ENCODE measurements at places on chromosomes 12 and 14.

- DNase-seq, result peak; percentile 65
Observed at GRCh38 chr14:21068521-21069387, 1.4 kb upstream of the ARHGEF40 start.

- no peak for DNase-seq
Observed at GRCh38 chr14:89615421-89615820, 198.4 kb upstream of the FOXN3 start.

DNA sequence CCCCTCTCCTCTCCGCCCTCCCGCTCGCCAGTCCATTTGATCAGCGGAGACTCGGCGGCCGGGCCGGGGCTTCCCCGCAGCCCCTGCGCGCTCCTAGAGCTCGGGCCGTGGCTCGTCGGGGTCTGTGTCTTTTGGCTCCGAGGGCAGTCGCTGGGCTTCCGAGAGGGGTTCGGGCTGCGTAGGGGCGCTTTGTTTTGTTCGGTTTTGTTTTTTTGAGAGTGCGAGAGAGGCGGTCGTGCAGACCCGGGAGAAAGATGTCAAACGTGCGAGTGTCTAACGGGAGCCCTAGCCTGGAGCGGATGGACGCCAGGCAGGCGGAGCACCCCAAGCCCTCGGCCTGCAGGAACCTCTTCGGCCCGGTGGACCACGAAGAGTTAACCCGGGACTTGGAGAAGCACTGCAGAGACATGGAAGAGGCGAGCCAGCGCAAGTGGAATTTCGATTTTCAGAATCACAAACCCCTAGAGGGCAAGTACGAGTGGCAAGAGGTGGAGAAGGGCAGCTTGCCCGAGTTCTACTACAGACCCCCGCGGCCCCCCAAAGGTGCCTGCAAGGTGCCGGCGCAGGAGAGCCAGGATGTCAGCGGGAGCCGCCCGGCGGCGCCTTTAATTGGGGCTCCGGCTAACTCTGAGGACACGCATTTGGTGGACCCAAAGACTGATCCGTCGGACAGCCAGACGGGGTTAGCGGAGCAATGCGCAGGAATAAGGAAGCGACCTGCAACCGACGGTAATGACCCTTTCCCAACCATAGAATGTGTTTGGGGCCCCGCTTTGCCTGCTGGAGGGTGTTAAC is 615 bp downstream of the CDKN1B start:
- no peak for DNase-seq

- no peak for DNase-seq
Observed at GRCh38 chr12:20268771-20269170, 99.6 kb upstream of the PDE3A start.

- no peak for DNase-seq
Observed at GRCh38 chr14:45686771-45687170, 433.8 kb upstream of the MIS18BP1 start.

DNA sequence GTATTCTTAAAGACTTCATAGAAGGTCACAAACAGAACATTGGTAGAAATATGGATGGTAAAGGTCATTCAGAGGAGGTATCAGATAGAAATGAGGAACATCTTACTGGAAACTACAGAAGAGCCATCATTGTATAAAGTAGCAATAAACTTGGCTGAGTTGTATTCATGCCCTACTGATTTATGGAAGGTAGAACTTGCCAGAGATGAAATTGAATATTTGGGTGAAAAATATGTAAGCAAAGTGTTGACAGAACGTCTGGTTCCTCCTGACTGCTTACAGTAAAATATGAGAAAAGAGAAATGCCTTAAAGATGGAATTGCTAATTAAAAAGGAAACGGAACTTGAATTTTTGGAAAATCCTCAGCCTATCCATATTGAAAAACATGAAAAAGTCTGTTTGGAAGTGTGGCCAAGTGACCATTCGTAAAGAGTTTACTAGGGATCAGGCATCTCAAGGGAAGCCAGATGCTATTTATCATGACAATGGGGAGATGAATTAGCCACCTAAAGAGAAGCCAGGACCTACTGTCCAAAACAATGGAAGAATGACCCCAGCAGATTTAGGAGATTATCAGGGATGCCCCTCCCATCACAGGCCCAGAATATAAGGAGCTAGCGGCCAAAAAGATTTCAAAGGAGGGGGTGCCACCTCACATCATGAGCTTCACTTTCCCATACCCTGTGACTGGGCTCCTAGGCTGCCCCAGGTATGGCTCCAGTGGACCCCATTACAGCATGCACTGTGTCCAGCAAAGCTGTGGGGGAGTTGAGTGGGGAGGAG is 189.3 kb downstream of the ITPR2 start:
- DNase-seq, result no peak

DNA sequence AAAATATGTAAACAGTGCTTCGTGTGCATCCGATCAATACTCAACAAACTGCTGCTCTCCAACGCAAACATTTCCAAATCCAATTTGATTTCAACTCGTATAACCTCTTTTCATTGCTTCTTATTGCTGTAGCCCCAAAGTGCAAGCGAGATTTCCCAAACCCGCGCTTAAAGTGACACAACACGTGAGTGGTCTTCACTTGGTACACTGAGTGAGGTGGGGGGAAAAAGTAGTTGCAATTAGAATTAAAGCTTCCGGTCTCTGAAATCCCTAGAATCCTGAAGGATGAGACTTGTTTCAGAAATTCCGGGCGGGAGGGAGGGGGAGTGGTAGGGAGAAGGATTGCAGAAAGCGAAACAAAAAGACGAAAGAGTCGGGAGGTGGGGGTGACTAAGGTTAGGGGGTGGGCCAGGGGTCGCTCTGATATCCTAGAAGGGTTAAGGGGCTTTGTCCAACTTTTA is 387.5 kb downstream of the BCAT1 start:
- DNase-seq, result peak; percentile 29

DNA sequence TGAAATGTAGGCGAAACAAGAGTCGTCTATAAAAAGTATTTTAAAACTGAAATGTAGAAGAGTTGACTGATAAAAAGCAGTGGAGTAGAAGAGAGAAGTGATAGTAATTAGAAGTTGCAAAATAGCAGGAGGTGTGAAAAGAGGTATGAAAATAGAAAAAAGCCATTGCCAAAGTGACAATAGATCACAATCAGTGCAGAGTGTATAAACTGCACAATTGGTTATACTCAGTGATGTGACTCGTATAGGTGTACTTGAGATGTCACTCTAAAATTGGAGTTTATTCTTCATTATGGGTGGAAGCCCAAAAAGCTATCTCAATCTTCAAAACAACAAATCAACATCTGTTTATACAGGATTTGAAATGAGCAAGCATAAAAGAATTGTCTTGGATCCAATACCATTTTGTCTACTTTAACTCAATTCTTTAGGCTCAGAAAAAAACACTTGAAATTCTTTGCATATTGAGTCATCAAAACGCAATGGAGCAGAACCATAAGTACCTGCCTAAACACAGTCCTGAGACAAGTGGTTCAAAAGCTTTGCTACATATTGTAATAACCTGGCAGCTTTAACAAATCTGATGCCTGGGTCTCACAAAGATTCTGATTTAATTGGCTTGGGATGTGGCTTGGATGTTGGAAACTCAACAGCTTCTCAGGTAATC is 8.8 kb downstream of the IKBIP start:
- DNase-seq, result peak; percentile 62

GRCh38 chr14:91496790-91497189 is 13.3 kb downstream of the PPP4R3A start:
- DNase-seq, result no peak

- no peak for DNase-seq
Observed at GRCh38 chr12:14400599-14400998, 35.1 kb downstream of the ATF7IP start.

GRCh38 chr12:5227708-5228373 is 184.2 kb downstream of the KCNA5 start:
- no peak for DNase-seq

DNA sequence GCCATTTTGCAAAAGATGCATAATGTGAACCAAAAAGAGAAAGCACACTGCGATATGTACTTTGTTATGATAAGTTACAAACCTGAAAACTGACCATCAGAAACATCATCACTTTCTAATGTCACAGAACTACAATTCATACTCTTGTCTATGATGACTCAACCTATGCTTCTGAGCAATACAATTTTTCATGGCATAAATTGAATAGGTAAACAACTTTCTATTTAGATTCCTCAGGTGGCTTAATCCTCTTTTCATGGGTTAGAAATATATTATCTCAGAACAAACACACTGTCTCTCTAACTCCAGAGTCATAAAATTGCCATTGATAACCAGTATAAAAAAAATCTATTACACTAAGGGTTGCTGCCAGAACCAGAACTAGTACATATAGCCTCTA is 1715.0 kb upstream of the FLRT2 start:
- DNase-seq, result no peak

DNA sequence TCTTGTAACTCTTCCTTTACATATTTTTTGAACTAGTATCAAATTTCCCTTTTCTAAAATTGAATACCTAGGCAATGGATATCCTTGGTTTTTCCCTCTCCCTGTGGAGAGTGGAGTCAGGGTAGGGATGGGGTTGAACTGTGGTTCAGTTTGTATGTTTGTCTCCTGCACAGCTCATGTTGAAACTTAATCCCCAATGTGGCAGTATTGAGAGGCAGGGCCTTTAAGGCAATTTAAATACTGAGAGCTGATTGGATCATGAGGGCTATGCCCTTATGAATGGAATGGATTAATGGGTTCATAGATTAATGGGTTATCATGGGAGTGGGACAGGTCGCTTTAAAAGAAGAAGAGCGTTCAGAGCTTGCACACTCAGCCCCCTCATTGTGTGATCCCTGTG is 127.2 kb upstream of the RGS6 start:
- DNase-seq, result no peak

- peak; percentile 26 for DNase-seq
Observed at GRCh38 chr14:91911474-91912032, 35.9 kb downstream of the FBLN5 start.

GRCh38 chr12:110932046-110932445 is 11.7 kb upstream of the MYL2 start:
- no peak for DNase-seq

GRCh38 chr14:52333823-52334657 is 19.9 kb downstream of the PTGER2 start:
- no peak for DNase-seq

DNA sequence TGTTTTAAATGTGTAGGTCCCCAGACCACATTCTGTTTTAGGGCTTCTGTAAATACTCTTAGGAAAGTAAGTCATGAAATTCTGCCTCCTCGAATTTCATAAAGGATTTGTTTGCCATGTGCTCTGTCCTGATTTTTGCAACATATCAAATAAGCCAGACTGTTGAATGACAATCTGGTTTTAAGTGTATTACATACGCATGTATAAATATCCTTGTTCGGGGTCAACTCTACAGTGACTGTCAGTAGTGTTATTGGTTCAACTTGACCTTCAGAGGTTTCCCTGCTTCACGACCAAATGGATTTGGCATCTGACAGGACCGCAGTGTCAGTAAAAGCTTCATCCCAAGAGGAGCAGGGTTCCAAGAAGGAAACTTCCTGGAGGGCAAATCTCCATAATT is 52.7 kb downstream of the PPM1A start:
- no peak for DNase-seq

DNA sequence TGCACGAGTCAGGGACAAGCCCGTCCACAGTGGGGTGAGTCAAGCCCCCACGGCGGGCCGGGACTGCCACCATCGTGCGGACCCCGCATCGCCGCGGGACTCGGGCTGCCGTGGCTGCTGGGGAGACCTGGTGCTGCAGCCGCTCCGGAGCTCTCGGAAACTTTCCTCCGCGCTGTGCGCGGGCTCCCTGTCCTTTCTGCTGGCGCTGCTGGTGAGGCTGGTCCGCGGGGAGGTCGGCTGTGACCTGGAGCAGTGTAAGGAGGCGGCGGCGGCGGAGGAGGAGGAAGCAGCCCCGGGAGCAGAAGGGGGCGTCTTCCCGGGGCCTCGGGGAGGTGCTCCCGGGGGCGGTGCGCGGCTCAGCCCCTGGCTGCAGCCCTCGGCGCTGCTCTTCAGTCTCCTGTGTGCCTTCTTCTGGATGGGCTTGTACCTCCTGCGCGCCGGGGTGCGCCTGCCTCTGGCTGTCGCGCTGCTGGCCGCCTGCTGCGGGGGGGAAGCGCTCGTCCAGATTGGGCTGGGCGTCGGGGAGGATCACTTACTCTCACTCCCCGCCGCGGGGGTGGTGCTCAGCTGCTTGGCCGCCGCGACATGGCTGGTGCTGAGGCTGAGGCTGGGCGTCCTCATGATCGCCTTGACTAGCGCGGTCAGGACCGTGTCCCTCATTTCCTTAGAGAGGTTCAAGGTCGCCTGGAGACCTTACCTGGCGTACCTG is 1.1 kb downstream of the PDE3A start:
- peak; percentile 48 for DNase-seq

GRCh38 chr14:67766035-67766680 is 50.2 kb downstream of the ZFYVE26 start:
- no peak for DNase-seq

GRCh38 chr14:97271451-97271960 is 474.3 kb downstream of the VRK1 start:
- no peak for DNase-seq

GRCh38 chr12:52311285-52311648 is 9.9 kb downstream of the KRT83 start:
- DNase-seq, result peak; percentile 54

DNA sequence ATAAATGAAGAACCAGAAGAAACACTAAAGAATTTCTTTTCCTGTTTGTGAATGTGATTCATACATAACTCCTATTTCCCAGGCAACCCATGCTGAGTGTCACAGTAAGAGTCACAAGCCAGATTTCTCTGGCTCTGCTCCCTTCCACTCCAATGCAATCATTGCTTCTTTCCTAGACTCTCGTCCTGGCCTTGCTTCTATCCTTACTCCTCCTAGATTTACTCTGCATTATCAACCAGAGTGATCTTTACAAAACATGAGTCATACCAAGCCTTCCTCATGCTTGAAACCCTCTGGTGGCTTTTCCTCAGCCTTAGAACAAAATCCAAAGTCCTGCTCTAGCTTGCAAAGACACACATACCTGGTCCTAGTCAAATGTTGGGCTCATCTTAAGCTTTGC is 13.3 kb downstream of the IL22 start:
- DNase-seq, result peak; percentile 75

- no peak for DNase-seq
Observed at GRCh38 chr12:68790081-68790951, 17.7 kb upstream of the MDM2 start.

DNA sequence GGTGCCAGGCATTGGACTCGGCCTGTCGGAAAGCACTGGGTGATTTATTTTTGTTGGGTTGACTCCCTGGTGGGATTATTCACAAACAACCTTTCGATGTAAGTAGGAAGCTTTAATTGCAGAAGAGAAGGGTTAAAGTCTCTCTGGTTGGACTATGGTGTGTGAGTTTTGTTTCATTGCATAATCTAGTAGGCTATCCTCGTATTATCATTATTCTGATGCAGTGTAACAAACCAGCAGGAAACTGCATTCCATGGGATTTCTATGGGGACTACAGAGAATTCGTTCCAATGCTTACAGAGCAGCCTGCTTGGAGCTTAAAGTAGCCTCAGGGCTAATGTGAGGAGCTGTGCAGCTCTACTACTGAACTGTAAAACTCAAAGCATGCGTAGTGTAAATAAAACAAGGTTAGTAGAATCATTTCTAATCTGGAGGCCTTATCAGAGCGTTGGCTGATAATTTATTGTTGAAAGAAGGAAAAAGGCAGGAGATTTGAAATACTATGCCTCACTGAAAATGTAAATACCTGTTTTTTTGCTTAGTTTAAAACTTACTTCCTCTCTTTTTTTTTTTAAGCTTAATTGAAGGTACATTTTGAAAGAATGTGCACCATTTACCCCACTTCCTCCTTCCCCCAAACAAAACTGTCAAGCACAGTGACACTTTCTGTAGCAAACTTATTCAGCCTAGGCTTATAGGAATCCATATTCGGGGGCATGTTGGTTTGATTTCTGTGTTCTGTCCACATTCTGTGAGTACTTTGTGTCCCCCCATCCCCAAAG is 226.7 kb downstream of the NPAS3 start:
- no peak for DNase-seq

GRCh38 chr12:104805186-104805585 is 152.9 kb downstream of the SLC41A2 start:
- peak; percentile 75 for DNase-seq

GRCh38 chr14:70398280-70398679 is 18.6 kb downstream of the SYNJ2BP start:
- DNase-seq, result no peak

Measured in GM03348 (cell line).